ENCODE measurements at places on chromosomes 6 and 20.

GRCh38 chr6:72748759-72749158 is 126.9 kb downstream of the KCNQ5 start:
- peak; percentile 42 for DNase-seq

DNA sequence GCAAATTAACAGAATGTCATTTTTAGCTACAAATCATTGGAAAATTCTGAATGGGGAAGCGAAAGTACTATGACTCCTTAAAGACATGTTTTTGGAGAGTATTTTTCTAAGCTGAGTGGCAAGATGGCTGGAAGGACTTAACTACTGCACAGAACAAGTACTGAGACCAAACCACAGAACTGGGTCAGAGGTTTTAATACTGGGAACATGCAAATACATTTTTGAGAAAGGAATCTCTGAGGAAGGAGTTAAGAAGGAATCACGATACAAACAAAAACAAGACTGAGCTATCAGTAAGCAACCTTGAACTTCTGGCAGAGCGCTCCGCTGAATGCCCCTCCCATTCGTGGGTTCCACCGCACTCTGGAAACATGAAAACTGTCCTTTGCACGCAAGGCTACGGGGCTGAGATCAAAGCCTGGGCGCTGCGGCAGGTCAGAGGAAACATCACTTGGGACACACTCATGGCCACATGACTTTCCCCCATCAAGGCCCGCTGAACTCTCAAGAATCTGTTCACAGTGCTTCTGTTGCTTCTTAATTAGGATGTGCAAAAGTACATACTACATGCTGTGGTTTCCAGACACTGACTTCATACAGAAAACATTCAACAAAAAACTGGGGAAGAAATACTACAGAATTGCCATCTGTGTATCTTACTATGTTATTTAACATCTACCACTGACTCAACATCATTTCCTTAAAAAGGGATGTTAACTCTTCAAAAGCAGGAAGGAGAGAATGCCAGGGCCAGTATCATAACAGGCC is 27.8 kb downstream of the SLC23A2 start:
- DNase-seq, result no peak

GRCh38 chr20:62136283-62137091 is 6.7 kb downstream of the PSMA7 start:
- peak; percentile 89 for DNase-seq

DNA sequence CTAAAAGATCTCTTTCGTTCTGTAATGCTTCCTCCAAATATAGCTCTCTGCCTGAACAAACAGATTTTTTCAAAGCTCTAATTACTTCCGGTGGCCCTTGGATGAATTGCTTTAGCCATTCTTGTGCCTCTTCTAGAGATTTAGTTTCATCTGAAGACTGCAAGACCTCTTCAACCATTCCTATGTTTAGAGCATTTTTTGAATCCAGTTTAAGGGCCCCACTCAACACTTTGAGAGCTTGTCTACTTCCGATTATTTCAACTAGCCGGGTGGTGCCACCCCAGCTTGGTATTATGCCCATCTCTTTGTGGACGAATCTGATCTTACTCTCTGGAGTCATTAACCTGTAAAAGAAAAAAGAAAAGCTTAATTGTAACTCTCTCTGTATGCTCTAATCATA is 23.3 kb downstream of the RNF146 start:
- DNase-seq, result no peak

- DNase-seq, result peak; percentile 70
These were observed 11.8 kb upstream of the GSTA1 start for GRCh38 chr6:52815167-52816092.

- no peak for DNase-seq
These were observed 37.6 kb downstream of the NRN1 start for GRCh38 chr6:5968817-5969734.

DNA sequence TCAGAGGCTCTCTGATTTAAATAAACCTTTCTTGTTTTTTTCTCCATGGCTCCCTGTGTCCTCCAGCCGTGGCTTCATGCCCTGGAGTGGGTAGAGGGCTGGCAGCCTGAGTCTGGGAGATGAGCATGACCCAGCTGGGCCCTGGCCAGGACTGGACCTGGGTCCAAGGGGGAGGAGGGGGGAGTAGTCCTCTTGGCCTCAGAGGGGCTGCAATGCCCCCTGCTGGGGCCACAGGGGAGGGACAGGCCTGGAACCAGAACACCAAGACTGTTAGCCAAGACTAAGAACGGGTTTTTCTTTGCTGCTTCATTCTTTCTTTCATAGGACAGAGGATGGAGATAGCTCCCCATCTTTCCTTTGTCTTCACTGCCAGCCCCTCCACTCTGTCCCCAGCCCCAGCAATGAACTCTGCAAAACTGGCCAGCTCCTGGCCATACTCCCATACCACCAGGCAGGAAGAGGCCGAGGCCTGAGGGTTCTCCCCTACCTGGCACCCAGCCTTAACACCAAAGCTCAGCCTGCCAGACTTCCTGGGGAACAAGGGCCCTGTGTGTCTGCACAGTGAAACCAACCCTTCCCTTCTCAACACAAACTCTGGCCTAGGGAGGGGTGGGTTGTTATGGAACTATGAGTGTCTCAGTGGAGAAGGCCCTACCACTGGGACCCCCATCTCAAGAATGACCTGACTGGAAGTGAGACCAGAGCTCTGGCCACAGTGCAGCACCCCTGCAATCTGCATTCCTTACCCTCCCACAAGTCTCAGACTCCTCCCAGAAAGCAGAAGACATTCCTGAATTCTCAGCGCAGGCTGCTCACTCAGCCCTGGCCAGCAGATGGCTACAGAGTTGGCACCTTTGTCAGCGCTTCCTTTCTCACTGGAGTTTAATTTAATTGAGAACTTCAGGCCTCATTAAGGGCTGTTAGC is 11.0 kb downstream of the SLC29A1 start:
- no peak for DNase-seq

DNA sequence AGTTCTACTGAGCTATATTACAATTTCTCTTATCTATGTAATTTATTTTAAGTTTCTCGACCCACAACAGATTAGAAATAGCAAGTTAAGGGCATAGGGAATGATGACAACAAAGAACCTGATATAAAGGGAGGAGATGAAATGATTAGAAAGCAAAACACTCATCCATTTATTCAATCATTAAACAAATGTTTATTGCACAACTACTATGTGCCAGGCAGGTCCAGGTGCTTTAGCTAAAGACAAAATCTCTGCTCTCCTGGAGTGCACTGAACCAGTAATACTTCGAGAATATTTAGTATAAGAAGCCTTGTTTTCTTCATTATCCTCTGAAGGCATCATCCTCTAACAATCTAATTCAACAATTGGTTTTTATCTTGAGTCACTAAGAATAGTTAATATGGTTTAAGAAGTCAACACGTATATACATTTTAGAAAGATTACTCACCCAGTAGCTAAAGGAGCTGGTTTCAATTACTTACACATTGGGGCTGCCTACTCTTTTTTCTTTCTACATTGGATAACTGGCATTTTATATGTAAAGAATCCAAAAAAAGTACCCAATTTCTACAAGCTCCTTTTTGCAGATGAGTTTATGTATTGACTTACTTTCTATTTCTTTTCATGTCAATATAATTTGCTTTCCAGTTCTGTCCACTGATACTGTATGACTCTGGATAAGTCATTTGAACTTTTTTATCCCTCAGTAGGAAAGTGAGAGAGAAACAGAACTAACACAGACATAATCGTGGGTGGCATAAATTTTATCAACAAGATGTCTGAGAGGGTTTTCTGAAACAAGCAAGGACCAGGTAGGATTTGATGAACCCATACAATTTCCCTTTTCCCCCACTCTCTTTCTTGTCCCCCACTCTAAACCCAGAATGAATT is 312.6 kb downstream of the CLIC5 start:
- no peak for DNase-seq

GRCh38 chr6:168162366-168162765 is 83.4 kb upstream of the FRMD1 start:
- DNase-seq, result no peak

GRCh38 chr6:36492621-36493020 is 49.8 kb downstream of the KCTD20 start:
- DNase-seq, result no peak

- no peak for DNase-seq
These were observed 70.0 kb downstream of the FOXC1 start for GRCh38 chr6:1679688-1680068.

GRCh38 chr20:51404297-51405060 is 138.0 kb downstream of the NFATC2 start:
- no peak for DNase-seq

DNA sequence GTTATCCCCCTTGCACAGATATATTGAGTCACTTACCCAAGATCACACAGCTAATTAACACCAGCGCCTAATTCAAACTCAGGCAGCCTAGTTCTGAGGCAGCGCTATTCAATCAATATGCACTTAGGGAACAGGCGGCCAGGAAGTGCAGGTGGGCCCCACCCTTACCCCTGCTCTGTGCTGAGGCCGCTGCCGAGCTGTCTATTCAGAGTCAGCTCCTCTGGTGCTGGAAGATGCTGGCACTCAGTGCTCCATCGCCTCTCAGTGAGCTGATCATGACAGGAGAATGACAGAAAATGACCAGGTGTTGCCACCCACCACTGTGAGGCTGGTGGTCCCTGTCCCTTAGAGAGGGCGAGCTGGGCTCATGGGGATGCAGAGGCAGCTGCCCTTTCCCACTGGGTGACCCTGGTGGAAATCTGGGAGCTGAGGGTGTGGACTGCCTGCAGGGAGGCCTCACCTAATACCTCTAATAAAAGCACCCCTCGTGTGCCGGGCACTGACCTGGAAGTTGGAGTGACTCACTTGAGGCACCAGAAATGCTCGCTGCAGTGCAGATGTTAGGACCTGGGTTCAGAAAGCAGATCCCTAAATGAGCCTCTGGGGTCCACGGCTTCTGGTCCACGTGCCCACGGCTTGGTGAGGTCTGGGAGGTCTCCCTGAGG is 42.5 kb upstream of the CD93 start:
- no peak for DNase-seq

- DNase-seq, result no peak
These were observed 93.0 kb upstream of the KCNK16 start for GRCh38 chr6:39415482-39415881.

- DNase-seq, result no peak
These were observed 48.1 kb upstream of the BMP2 start for GRCh38 chr20:6719369-6719721.

- no peak for DNase-seq
These were observed 549.4 kb upstream of the SYNCRIP start for GRCh38 chr6:86192123-86192522.

GRCh38 chr20:8246153-8246552 is 114.1 kb downstream of the PLCB1 start:
- DNase-seq, result no peak

DNA sequence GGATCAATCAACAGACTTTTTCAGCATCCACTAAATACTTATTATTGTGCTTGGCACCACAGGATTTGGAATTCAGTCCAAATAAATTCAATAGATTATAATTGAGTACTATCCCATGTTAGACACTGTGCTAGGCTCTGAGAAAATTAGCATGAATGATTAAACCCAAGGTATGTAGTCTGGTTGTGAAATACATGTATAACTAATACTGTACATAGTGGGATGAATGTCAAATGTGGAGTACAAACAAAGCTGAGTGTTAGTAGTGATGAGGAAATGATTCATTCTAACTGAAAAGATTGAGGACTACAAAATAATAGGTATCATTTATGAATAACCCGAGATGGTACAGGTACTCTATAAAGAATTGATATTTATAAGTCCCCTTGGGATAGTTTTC is 111.9 kb upstream of the FLRT3 start:
- DNase-seq, result no peak

GRCh38 chr20:14757728-14758127 is 420.3 kb upstream of the FLRT3 start:
- no peak for DNase-seq

GRCh38 chr20:41214202-41214601 is 76.9 kb downstream of the PLCG1 start:
- DNase-seq, result no peak

DNA sequence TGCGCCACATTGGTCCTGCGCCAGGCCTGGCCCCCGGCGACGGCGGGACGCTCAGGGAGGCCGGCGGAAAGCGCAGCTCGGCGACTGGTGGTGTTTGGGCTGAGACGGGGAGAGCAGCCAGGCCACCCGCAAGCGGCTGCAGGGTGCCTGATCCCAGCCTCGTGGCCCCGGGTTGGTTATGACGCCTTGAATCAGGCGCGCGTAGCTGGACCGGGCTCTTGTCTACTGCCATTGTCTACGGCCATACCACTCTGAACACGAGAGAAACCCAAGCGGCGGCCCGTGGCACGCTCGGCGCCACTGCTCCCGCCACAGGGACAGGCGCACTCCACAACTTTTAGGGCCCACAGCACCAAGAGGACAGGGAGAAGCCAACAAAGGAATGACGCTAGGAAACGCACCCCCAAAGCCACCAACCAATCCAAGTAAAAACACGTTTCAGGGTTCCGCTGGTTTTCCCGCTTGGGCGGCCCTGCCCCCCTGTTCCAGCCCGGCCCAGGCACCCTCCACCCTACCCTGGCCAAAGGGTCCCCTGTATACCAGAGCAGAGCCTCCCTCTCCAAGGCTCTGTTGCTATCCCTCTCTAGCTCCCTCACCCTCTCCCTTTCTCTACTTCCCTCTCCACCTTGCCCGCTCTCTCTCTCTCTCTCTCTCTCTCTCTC is 1849.3 kb upstream of the DEFB115 start:
- no peak for DNase-seq

DNA sequence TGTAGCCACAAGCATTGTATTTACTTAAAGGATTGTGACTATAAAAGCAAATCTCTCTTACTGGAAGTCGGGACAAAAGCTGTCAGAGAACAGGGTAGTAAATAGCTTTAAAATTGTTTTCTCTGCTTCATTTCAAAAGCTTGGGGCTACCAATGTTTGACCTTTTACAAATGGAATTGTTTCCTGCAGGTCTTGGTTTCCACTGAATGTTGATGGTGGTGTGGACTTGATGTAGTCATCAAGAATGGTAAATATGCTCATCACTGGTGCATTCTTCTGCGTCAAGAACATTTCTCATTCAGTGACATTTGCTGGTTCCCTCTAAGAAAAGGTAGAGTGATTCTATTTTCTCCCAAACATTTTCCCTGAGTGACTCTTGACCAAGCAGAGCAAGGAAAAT is 435.4 kb upstream of the KHDRBS2 start:
- DNase-seq, result no peak

DNA sequence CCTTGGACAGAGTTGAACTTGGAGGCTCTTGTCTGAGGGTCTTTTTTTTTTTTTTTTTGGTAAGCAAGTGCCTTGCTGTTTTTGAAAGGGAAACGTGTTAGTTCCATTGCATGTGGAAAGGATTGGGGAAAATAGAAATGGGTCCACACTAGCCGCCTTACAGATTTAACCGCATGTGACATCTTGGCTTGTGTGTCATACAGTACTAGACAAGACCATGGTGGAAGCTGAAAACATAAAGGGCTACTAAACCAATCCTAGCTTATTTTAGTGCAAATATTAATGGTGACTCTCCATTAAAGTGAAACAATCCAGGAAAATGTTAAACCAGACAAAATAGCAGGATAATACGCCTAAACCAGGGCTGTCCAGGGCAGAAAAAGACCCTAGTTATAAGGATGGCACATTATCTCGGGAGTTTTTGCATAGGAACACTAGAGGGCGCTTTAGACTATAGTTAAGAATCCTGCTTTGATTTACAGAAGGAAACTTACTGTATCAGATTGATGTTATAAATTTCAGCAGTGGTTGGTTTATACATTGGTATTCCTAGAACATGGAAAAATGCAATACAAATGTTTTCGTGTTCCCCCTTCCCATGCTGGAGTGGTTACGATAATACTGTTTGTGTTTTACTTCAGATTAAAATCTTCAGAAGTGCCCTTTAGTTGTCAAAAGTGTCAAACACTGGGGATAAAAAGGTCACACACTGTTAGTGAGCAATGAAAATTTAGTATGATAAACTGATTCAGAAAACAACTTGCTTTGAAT is 59.8 kb upstream of the DEK start:
- peak; percentile 63 for DNase-seq
